ENCODE measurements at places on chromosomes 6 and 20. TPM values are rescaled to one million over a fixed set of nuclear protein-coding genes. Genes with fewer than 3 reads are reported as not detected.

The PABPC1L gene
- total RNA-seq = 79.4 TPM

The TMEM244 gene
- total RNA-seq = not detected

The PLEKHG1 gene
- 78.9 TPM for total RNA-seq

The SLC13A3 gene
- total RNA-seq = 5.1 TPM

The PRRC2A gene
- total RNA-seq = 186 TPM

The ZBTB46 gene
- 10.2 TPM for total RNA-seq

The MCHR2 gene
- not detected for total RNA-seq

The TFAP2D gene
- total RNA-seq = not detected

The RGL2 gene
- total RNA-seq = 163 TPM

The FBXL4 gene
- 22.0 TPM for total RNA-seq

The FAM217A gene
- total RNA-seq = not detected

The ZC3H12D gene
- total RNA-seq = 2.4 TPM

Measured in ureter (tissue), 1 donor.